ENCODE measurements at places on chromosomes 1 and 21.

GRCh38 chr1:44327679-44328491 is 27.2 kb downstream of the ERI3 start:
- no peak for DNase-seq

DNA sequence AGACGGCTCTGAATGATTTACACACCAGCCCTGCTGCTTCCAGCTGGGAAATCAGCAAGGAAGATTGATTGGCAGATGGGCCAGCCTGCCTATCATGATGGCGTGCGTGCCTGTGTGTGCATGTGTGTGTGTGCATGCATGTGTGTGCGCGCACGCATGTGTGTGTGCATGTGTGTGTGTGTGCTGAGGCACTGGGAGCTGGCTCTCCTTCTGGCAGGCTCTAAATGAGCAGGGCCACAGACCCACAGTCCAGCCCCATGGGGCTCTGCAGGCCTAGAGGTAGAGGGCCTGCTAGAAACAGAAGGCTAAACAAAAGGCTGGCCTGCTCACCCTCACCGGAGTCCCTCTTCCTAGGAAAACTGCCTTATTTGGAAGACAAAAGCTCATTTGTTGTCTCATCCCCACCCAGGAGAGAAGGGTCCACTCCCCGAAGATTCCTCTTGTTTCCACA is 6.0 kb downstream of the KLHDC8A start:
- DNase-seq: no peak

- DNase-seq: no peak
These were observed 359.2 kb downstream of the RRAGC start for GRCh38 chr1:38500352-38500751.

- no peak for DNase-seq
These were observed 30.6 kb upstream of the KAZN start for GRCh38 chr1:14567903-14568302.

- no peak for DNase-seq
These were observed 134.4 kb upstream of the SMYD2 start for GRCh38 chr1:214146523-214146922.

GRCh38 chr1:205002705-205003104 is 40.3 kb upstream of the CNTN2 start:
- no peak for DNase-seq

DNA sequence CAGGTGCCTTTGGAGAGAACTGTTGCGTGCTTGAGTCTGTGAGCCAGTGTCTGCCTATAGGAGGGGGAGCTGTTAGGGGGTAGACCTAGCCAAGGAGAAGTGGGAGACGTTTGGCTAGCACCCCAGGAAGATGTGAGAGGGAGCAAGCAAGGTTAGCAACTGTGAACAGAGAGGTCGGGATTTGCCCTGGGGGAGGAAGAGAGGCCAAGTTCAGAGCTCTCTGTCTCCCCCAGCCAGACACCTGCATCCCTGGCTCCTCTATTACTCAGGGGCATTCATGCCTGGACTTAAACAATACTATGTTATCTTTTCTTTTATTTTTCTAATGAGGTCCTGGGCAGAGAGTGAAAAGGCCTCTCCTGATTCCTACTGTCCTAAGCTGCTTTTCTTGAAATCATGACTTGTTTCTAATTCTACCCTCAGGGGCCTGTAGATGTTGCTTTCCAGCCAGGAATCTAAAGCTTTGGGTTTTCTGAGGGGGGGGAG is 2.4 kb downstream of the BTG2 start:
- DNase-seq: no peak

DNA sequence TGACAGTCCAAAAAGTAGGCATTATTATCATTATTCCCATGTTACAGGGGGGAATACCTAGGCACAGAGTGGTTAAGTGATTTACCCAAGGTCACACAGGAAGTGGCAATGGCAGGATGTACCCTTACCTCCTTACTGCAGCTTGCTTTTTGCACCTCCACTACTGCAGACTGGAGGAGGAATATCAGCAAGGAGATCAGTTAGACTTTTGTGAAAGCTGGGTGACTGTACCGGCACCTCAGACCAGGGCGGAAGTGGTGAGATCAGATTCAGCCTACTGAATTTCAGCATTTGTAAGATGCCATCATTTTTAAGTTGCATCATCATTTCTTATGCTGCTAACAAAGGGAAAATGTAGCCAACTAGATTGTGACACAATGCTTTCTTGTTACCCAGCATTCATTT is 4.5 kb downstream of the ADARB1 start:
- DNase-seq: peak; percentile 61

GRCh38 chr1:58084266-58084665 is 462.3 kb downstream of the OMA1 start:
- DNase-seq: no peak

DNA sequence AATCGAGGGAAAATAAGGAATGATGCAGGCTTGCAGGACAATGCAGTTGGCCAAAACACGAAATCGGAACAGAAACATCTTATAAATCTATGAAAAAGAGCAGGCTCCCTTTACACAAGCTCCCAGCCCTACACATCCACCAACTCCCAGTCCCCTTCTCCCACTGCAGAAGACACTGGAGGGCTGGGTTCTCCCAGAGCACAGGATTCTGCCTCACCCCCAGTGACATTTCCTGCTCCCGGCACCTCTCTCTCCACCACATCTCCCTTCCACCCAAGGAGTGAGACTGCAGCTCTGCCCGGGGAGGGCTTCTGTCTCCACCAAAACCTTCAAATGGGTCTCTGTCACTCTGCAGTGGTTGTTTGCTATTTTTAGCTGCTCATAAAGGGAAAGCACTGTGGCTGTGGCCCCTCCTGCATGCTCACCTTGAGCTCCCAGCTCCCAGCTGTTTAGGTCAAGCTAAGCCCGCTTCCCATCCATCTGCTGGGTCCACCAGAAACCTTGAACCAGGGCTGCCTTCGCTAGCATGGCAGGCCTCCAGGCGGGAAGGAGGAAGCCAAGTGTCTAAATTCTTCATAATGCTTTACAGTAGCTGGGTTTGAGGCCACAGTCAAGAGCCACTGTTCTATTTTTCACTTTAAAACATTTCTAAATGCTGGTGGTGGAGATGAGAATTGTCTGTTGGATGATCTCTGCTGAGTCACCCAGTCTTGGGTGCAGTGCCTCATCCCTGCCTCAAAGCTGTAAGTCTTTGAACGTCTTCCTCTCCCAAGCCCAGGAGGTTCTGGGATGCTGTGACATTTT is 3.3 kb upstream of the C2CD2 start:
- no peak for DNase-seq

DNA sequence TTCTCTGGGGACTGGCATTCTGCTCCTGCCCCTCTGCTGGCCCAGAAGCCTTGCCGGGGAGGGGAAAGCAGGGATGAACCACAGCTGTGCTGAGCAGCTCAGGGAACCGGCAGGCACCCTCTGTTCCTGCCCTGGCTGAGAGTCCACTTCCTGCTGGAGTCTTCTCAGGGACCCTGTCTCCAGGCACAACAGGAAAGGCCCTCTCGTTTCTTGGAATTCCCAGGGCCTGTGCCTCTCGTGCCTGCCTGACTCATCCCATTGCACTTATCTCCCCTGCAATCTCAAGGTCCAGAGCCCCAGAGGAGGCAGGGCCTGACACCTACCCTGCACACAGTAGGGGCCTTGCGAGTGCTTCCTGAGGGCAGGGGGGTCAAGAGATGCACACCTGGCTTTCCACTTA is 1.1 kb upstream of the EDN2 start:
- DNase-seq: no peak

- no peak for DNase-seq
These were observed 19.8 kb downstream of the AVPR1B start for GRCh38 chr1:206097381-206097780.

GRCh38 chr1:202031796-202032195 is 21.4 kb downstream of the ELF3 start:
- DNase-seq: no peak

- no peak for DNase-seq
These were observed 2.1 kb downstream of the SELENBP1 start for GRCh38 chr1:151370211-151370911.

GRCh38 chr1:199978408-199978940 is 49.0 kb upstream of the NR5A2 start:
- no peak for DNase-seq

- no peak for DNase-seq
These were observed 239.8 kb downstream of the LMX1A start for GRCh38 chr1:165116732-165117131.

- no peak for DNase-seq
These were observed 275.6 kb downstream of the PLPP3 start for GRCh38 chr1:56303805-56304204.

DNA sequence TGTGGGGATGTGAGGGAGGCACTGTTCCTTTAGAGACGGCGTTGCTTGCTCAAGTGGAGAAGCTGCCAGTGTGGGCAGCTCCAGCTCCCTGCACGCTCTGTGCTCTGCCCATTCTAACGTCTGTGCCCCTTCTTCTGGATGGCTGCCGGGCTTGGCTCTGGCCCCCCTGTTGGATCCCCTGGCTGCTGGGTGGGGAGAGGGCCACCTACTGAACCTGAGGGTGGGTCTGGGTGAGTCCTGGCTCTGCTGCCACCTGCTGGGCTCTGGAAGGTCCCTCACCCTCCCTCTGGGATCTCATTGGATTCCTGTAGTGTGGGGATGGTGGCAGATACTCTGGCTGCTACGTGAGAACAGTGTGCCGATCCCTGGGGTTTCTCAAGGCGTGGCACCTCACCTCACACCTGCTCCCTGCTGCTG is 5.0 kb downstream of the PFKL start:
- DNase-seq: peak; percentile 58

- DNase-seq: no peak
These were observed 1105.0 kb downstream of the PLA2G4A start for GRCh38 chr1:187933562-187934419.

- no peak for DNase-seq
These were observed 57.9 kb downstream of the SASS6 start for GRCh38 chr1:100074604-100075395.

DNA sequence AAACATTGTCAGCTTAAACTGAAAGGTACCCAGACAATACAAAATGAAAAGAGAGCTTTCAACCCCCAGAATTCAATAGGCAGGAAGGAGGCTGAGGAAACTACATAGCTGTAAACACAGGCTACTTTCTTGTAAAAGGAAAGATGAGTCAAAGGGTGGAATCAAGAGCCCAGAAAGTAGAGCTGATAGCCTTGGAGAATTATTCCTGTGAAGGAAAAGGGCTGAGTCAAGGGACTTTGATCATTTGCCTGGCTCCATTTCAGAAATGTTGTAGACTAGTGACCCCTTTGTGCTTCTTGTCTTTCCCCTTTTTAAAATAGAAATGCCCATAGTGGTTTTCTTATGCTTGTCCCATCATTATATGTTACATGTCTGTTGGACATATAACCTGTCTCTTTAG is 597.6 kb downstream of the ADGRL2 start:
- DNase-seq: no peak

DNA sequence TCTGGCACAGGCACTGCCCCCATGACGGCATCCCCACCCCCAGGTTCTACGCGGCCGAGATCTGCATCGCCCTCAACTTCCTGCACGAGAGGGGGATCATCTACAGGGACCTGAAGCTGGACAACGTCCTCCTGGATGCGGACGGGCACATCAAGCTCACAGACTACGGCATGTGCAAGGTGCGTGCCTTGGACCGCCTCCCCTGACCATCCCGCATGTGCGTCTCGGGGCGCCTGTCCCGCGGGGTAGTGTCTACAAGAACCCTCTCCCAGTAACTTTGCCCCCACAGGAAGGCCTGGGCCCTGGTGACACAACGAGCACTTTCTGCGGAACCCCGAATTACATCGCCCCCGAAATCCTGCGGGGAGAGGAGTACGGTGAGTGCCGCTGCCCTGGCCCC is 22.6 kb downstream of the FAAP20 start:
- no peak for DNase-seq

DNA sequence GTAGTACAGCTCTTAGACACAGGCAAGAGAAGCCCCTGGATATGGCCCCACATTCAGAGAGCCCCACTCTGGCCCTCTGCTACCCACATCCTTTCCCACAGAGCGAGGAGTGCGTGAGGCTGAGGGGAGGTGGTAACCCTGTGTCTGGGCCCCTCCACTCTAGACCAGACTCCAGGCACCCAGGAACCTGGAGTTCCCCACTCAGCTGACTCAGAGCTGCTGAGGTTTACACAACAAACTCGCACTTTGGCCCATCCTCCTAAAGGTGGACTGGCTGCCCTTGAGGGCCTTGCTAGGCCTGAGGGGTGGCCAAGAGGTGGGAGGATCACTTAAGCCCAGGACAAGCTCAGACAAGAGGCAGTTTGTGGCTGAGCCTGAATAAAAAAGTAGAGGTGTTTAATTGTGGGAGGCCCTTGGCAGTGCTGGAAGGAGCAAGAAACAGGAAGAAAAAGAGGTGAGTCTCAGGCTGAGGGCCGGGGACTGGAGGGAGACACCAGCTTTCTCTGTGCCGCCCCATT is 10.7 kb downstream of the MR1 start:
- DNase-seq: peak; percentile 22

GRCh38 chr1:32010246-32010645 is 3.4 kb upstream of the KHDRBS1 start:
- no peak for DNase-seq

- peak; percentile 15 for DNase-seq
These were observed 61.2 kb downstream of the AK4 start for GRCh38 chr1:65209005-65209885.

DNA sequence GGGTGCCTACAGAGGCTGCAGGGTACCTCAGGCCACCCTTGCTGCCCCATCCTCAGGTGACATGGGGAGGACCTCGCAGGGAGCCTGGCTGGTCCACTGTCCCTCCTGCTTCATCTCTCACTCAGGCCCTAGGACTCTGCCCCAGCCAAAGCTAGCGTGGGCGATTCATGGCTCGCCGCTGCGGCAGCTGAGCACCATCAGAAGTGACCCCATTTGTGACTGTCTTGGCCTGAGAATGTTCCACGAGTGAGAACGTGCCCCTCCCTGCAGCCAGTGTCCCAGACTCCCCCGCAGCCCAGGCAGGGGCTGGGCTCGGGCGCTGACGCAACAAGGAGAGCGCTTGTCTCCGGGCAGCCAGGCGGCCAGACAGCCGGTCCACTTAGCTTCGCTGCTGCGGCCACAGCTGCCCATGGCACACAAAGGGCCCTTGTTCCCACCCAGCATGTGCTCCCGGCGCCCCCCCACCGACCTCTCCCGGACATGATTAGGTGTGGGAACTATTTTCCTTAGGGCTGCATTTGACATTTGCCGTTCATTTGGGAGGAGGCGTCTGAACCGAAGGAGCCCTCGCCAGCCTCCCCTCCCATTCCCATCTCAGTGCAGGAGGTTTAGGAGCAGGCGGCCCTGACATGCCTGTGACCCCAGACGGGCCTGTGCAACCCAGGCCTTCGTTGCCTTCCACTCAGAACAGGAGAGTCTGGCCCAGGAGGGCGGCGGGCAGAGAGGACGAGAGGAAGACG is 19.3 kb upstream of the POFUT2 start:
- no peak for DNase-seq

GRCh38 chr21:39527664-39528381 is 76.1 kb downstream of the SH3BGR start:
- DNase-seq: no peak

DNA sequence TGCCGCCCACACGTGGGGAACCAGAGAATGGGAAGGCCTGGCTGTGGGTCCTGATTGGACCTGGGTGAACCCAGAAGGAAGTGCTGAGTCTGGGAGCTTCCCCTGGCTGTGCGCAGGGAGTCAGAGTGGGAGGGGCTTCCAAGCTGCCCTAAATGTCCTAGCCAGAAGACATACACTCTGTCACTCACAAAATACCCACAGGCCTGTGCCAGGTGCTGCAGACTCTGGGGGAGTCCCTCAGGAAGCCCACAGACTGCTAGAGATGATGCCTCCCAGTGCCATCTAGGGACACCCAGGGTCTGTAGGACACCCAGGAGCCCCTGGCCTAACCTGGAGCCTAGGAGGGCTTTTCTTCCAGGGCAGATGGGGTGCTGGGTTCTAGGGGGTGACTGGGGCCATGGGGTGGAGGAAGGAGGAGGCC is 33.7 kb upstream of the LRP8 start:
- no peak for DNase-seq

Data from CD8-positive, alpha-beta T cell (primary cell).